ENCODE measurements at places on chromosomes 4 and X.

DNA sequence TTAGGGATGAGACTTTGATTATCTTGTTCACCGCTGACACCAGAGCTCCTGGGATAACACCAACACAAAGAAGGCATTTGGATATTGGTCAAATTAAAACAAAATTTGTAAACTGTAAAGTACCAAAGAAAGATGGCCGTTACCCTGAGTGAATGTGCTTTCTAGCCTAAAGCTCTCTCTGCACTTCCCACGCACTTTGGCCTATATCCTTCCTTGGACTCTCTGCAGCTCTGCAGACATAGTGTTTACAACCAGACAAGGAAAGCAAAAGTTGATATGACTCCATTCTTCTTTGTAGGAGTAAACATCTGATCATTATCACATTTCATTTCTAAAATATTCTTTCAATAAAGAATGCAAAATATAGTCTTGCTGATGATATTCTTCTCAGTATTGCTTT, 44.8 kb upstream of the PITX2 start:
- no peak for DNase-seq

DNA sequence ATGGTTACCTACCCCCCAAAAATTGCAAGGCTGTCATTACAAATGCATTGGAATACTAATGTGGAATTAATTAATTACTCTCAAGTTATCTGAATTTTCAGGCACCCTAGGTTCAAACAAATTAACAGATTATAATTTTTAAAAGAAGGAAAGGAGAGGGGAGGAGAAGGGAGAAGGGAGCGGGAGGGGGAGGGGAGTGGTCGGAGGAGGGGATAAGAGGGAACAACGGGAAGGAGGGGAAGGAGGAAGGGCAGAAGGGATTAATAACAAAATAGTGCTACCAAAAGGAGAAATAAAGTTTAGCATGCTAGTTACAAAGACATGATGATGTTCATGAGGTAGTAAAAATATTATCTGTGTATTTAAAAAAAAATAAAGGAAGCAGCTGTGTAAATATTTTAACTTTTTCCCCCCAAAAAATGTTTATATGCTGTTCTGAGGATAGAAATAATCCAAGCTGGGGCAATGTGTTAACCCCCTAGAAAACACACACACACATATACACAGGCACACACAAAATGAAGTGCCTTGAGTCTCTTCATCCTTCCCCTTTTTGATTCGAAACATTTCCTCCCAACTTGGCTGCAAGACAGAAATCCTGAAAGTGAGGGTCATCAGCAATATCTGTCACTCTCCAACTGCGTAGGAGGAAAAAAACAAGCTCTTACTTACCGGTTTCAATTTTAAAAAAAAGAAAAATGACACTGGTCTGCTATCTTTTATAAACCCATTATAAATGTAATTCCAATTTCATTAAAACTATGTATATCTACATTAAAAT, 58.8 kb downstream of the PPP3CA start:
- DNase-seq = no peak

DNA sequence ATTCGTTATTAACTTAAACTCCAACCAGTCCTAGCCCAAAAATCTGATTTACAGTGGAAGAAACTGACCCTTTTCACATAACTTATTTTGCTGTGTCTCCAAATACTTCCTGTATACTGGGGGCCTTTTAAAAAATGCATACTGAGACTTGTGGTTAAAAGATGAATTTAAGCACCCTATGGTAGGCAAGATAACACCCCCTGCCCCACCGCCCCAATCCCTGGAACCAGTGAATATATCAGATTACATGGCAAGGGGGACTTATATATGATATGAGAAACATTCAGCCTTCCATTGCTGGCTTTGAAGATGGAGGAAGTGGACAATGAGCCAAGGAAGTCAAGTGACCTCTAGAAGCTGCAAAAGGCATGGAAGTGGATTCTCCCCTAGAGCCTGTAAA, 3.1 kb upstream of the CLCN3 start:
- no peak for DNase-seq

DNA sequence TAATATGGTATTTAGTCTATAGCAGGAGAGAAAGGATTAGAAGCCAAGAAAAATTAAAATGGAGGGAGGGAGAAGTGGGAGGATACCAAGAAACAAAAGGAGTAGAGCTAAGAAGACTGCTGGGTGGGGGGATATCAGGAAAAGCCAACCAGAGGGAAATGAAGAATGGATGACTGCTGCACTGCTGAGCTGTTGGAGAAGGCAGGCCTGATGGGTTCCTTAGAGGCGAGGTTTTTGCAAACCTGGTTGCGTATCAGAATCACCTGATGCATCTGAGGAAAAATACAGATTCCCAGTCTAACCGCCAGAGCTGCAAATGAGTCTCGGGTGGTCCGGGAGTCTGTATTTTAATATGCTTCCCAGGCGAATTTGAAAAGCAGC, 1.5 kb downstream of the PGRMC1 start:
- no peak for DNase-seq

- DNase-seq = no peak
Measured at GRCh38 chr4:150173432-150173861, 95.2 kb downstream of the DCLK2 start.

GRCh38 chrX:49238735-49239134, 3.5 kb downstream of the CCDC22 start:
- no peak for DNase-seq

DNA sequence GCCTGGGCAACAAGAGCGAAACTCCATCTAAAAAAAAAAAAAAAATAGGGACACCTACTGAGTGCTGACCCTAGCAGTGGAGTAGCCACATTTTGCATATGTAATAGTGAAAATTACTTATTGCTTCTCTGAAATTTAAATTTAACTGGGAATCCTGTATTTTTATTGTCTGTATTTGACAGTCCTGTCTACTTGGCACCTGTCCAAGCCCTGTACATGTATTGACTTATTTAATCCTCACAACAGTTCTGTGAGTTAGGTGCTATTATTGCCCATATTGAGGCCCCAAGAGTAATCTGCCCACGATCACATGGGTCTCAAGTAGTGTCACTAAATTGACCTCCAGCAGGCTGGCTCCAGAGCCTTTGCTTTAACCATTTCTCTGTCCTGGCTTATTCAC, 81.6 kb downstream of the WDR19 start:
- no peak for DNase-seq

All from HT1080 (cell line).